ENCODE measurements at places on chromosomes 11 and 22. TPM values are rescaled to one million over a fixed set of nuclear protein-coding genes. Genes with fewer than 3 reads are reported as not detected.

DNAJB7 gene
- not detected for total RNA-seq

TEX54 gene
- total RNA-seq = 0.26 TPM

RNF26 gene
- 4.4 TPM for total RNA-seq

B4GALNT4 gene
- total RNA-seq = 1.5 TPM

GLYAT gene
- not detected for total RNA-seq

SMIM38 gene
- total RNA-seq = 0.13 TPM

CD3E gene
- total RNA-seq = not detected

LDLRAD3 gene
- total RNA-seq = 9.5 TPM

MYRF gene
- 0.28 TPM for total RNA-seq

SLC22A8 gene
- total RNA-seq = not detected

SC5D gene
- 58.5 TPM for total RNA-seq

ISX gene
- not detected for total RNA-seq

PATE4 gene
- total RNA-seq = not detected

MYO7A gene
- total RNA-seq = 0.18 TPM

TUB gene
- total RNA-seq = 1.3 TPM

SDHD gene
- 164 TPM for total RNA-seq

APOL1 gene
- 52.2 TPM for total RNA-seq

SYCE3 gene
- total RNA-seq = not detected

WNT11 gene
- not detected for total RNA-seq

NAALADL1 gene
- 10.7 TPM for total RNA-seq

KCNJ5 gene
- not detected for total RNA-seq

HBG2 gene
- not detected for total RNA-seq

TKFC gene
- total RNA-seq = 13.6 TPM

TMPRSS4 gene
- total RNA-seq = not detected

MTA2 gene
- total RNA-seq = 269 TPM

CD82 gene
- 29.0 TPM for total RNA-seq

NAALAD2 gene
- 0.21 TPM for total RNA-seq

CSRP3 gene
- not detected for total RNA-seq

APOL4 gene
- 0.53 TPM for total RNA-seq

OLFML1 gene
- total RNA-seq = not detected

SLN gene
- total RNA-seq = not detected

SERPINH1 gene
- total RNA-seq = 426 TPM

CD44 gene
- 22.8 TPM for total RNA-seq

ZFPL1 gene
- 34.6 TPM for total RNA-seq

DGCR6 gene
- 0.26 TPM for total RNA-seq

KIAA1671 gene
- 30.0 TPM for total RNA-seq

FBLN1 gene
- 0.13 TPM for total RNA-seq

GGT5 gene
- 7.0 TPM for total RNA-seq

MS4A6E gene
- total RNA-seq = not detected

PATZ1 gene
- 16.7 TPM for total RNA-seq

TNNT3 gene
- total RNA-seq = not detected

CACNA1I gene
- not detected for total RNA-seq

JAML gene
- 0.35 TPM for total RNA-seq

CDC42BPG gene
- total RNA-seq = 0.20 TPM

C11orf87 gene
- total RNA-seq = not detected

IGSF22 gene
- total RNA-seq = not detected

CSTF3 gene
- 34.2 TPM for total RNA-seq

SMTNL1 gene
- total RNA-seq = not detected
